ENCODE measurements at places on chromosomes 2 and 18.

GRCh38 chr2:128734521-128735295 is 416.0 kb upstream of the HS6ST1 start:
- DNase-seq = no peak

- DNase-seq = no peak
Observed at GRCh38 chr2:133599811-133600210, 31.5 kb upstream of the NCKAP5 start.

- no peak for DNase-seq
Observed at GRCh38 chr2:24164416-24164973, 10.4 kb upstream of the FAM228A start.

- DNase-seq = no peak
Observed at GRCh38 chr2:10885094-10885860, 26.5 kb upstream of the KCNF1 start.

- DNase-seq = no peak
Observed at GRCh38 chr18:28398471-28398870, 221.5 kb upstream of the CDH2 start.

DNA sequence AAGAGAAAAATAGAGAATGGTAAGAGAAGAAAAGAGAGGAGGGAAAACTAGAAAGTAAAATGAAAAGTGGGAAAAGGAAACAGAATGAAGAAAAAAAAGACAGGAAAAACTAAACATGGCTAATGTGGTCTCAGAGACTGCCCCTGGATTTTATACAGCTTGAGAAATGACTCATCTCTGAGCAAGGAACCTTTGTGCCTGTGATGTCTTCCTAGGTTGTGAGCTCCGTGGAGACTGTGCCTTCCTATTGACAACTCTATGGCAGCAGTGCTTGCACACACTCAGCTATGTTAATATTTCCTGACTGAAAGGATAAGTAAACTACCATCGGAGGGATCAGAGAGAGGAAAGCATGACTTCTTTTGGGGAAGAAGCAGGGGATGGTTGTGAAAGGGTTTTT is 203.8 kb downstream of the RDH14 start:
- no peak for DNase-seq

DNA sequence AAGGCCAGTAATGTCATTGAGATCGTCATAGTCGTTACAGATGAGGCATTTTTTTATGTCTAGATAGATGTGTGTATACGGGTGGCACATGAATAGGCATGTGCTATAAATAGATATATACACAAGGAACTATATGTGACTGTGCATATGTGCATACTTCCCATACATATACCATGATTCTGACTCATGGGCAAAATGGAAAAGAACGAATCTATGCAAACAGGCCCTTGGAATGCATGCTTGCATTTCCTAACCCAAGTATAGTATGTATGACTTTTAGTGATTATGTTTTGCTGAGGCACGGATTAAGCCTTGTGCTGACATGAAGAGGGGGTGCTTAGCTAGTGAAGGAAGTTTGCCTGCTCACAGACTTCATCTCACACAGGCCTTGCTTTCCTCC is 111.7 kb downstream of the BCL11A start:
- no peak for DNase-seq

Data from Panc1 (cell line).